ENCODE measurements at places on chromosomes 16 and 17.

- DNase-seq: no peak
Measured at GRCh38 chr17:21007646-21008045, 35.2 kb downstream of the USP22 start.

DNA sequence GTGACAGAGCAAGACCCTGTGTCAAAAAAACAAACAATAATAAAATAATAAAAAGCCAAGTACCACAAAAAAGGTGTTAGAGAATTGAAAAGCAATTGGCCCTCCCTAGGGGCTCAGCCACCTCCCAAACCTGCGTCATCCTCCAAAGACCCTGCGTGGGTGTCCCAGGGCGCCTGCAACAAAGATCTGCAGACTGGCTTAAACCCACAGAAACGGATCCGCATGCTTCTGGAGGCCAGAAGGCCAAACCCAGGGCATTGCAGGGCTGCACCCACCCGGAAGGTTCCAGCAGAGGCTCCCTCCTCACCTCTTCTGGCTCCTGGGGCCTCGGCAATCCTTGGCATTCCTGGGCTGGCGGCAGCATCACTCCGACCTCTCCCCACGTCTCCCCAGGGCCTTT, 1.5 kb downstream of the ENPP7 start:
- DNase-seq: no peak

- DNase-seq: no peak
Measured at GRCh38 chr16:65828296-65828695, 538.2 kb upstream of the CDH5 start.

- no peak for DNase-seq
Measured at GRCh38 chr16:86089991-86090390, 191.0 kb downstream of the IRF8 start.

DNA sequence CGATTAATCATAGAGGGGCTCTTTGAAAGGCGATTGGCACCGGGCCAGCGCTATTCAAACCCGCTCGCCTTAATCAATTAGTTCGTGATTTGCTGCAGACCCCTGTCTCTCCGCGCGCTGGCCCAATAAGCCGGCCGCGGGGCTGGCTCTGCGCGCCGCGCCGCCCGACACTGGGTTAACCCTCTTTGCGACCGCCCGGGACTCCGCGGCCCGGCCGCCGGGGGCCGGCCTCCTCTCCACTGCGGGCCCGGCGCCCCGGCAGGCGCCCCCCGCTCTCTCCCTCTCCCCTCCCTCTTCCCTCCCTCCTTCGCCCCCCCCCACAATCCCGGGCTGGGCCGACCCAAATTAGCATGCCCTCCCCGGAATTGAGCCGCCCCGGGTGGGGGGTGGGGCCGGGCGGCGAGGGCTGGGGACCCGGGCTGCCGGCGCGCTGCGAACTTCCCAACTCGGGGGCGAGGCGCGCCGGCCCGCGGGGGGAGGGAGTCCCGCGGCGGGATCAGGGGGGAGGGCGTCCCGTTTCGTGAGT, 428 bp upstream of the SALL1 start:
- peak; percentile 84 for DNase-seq

DNA sequence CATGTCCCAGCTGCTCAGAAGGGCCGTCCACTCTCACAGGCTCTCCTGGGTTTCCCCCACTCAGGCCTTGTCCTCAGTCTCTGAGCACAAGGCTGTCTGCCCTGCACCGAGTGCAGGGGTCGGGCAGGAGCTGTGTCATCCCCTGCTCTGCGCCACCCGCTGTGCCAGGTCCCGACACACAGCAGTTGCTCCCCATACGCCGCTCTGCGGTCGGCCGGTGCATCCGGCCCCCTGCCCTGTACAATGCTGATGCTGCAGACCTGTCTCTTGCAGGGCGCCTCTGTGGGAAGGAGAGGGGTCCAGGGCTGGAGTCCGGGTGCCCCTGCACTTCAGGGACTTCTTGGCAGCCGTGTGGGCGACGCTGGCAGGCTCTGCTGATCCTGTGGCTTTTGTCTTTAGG, 6.1 kb downstream of the TSC2 start:
- no peak for DNase-seq

DNA sequence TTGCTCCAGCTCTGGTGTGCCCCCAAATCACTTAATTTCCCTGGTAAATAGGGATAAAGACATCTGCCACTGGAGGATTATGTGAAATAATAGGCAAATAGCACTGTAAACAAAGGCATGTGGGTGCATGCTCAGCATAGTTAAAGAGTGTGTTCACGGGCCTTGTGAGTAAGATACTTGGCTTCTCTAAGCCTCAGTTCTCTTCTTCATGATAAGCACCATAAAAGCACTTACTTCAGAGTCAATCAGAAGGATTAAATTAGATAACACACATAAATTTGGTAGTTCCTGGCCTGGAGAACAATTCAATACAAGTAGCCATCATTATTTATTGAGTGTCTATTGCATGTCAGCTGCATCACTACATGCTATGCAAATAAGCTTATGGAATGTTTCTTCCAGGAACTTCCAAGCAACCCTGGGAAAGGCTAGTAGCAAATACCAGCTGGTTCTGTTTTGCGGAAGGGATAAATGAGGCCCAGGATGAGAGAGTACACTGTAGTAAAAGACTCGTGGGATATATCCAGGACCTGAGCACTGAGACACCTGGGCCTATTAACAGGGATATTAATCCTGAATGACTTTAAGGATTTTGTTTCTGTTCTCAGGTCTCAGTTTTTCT, 14.5 kb downstream of the CCL11 start:
- no peak for DNase-seq

GRCh38 chr17:9788601-9789000, 2.8 kb downstream of the DHRS7C start:
- DNase-seq: no peak
